ENCODE measurements at places on chromosomes 12 and 14. TPM values are rescaled to one million over a fixed set of nuclear protein-coding genes. Genes with fewer than 3 reads are reported as not detected.

The MYF6 gene
- total RNA-seq: not detected

The EPS8 gene
- 39.1 TPM for total RNA-seq

The PTPN21 gene
- 8.9 TPM for total RNA-seq

The SMAGP gene
- 23.2 TPM for total RNA-seq

The SOX5 gene
- not detected for total RNA-seq

The PKP2 gene
- total RNA-seq: 2.1 TPM

The SPX gene
- total RNA-seq: 2.0 TPM

The KCNK10 gene
- not detected for total RNA-seq

The DPPA3 gene
- total RNA-seq: not detected

The ACRBP gene
- total RNA-seq: 0.24 TPM

The APOF gene
- not detected for total RNA-seq

The PAPOLA gene
- total RNA-seq: 87.5 TPM

The FOXG1 gene
- total RNA-seq: 0.09 TPM

The SIX6 gene
- total RNA-seq: not detected

The ACOT6 gene
- not detected for total RNA-seq

The FSCB gene
- total RNA-seq: not detected

The CCDC196 gene
- total RNA-seq: not detected

The FOXN4 gene
- 0.12 TPM for total RNA-seq

The ADCY4 gene
- not detected for total RNA-seq

The PABPN1 gene
- 164 TPM for total RNA-seq

All from A549 treated with CpdA at 1 μM for 4 hours (cell line).